ENCODE measurements at places on chromosomes 4 and X. TPM values are rescaled to one million over a fixed set of nuclear protein-coding genes. Genes with fewer than 3 reads are reported as not detected.
A peak's percentile ranks its signal among the peaks of the same experiment; 100 is the strongest.

- no peak for DNase-seq
Measured at GRCh38 chrX:12988797-12989196, 13.9 kb downstream of the TMSB4X start.

- DNase-seq: peak; percentile 69
Measured at GRCh38 chr4:27010334-27010940, 149.8 kb downstream of the STIM2 start.

GRCh38 chr4:71004281-71004851, 10.9 kb downstream of the DCK start:
- peak; percentile 36 for DNase-seq

- no peak for DNase-seq
Measured at GRCh38 chr4:67593741-67594175, 35.2 kb downstream of the STAP1 start.

- no peak for DNase-seq
Measured at GRCh38 chrX:74419864-74420195, 1.5 kb upstream of the SLC16A2 start.

DNA sequence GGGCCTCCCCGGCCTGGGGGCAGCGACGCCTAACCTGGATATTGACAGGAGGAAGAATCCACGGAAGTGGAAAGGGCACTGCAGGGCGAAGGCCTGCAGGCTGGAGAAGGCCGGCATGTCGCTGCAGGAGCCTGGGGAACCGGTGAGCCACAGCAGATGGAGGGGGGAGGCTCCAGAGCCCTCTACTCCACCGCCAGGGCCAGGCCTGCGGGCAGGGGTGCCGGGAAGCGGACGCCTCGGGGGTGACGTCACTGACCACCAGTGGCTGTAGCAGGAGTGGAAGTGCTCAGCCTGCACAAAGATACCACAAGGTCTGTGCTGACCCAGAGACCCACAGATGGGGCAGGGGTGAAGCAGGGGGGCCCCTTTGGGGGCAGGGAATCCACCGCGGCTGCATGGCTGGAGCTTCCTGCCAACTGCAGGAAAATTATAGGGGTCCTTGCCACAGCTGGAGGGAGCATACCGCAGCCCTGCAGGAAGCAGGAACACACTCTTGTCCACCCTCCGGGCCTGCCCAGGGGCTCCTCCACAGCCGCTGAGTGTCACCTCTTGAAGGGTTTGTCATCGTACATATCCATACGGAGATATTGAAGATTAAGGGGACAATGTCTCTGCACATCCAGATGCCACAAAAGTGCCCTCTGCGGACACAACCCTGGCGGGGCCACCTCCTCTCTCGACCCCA, 7.6 kb upstream of the HTRA3 start:
- DNase-seq: no peak

Gene GPR143
- not detected for total RNA-seq

Measured in right cardiac atrium (tissue), 5 donors.